ENCODE measurements at places on chromosomes 1 and 21. TPM values are rescaled to one million over a fixed set of nuclear protein-coding genes. Genes with fewer than 3 reads are reported as not detected.

Gene HDAC1
- 28.6 TPM for total RNA-seq

Gene DMRTA2
- total RNA-seq, result not detected

Gene MUL1
- 23.7 TPM for total RNA-seq

Gene ADAMTS4
- 16.8 TPM for total RNA-seq

Gene C1orf185
- not detected for total RNA-seq

Gene KIF17
- 12.4 TPM for total RNA-seq

Gene RGS8
- not detected for total RNA-seq

Gene CYP4X1
- 46.5 TPM for total RNA-seq

Gene SYTL1
- total RNA-seq, result 0.94 TPM

Gene CHD5
- total RNA-seq, result 0.19 TPM

Gene OLFM3
- total RNA-seq, result not detected

Gene CATSPERE
- 5.3 TPM for total RNA-seq

Gene OR14K1
- total RNA-seq, result not detected

Gene PYHIN1
- 7.0 TPM for total RNA-seq

Gene CADM3
- total RNA-seq, result 2.8 TPM

Gene EDN2
- total RNA-seq, result not detected

Gene TIMM17A
- total RNA-seq, result 24.6 TPM

Gene DSCAM
- not detected for total RNA-seq

Gene EPS8L3
- total RNA-seq, result not detected

Gene LRRC38
- not detected for total RNA-seq

Gene GJB5
- not detected for total RNA-seq

Gene CNN3
- 172 TPM for total RNA-seq

Gene C4BPA
- not detected for total RNA-seq

Gene DIO1
- total RNA-seq, result not detected

Gene WDR64
- not detected for total RNA-seq

Gene TP53BP2
- total RNA-seq, result 31.8 TPM

Gene IPO9
- 14.6 TPM for total RNA-seq

Gene C1QA
- 794 TPM for total RNA-seq

Gene RNU1-3
- total RNA-seq, result under 0.01 TPM

Gene ADAM30
- not detected for total RNA-seq

Gene GBP1
- 12.9 TPM for total RNA-seq

Gene FAM163A
- not detected for total RNA-seq

Gene CACHD1
- total RNA-seq, result 36.1 TPM

Gene TDRKH
- total RNA-seq, result 5.9 TPM

Gene TARBP1
- 17.3 TPM for total RNA-seq

Gene CELA3A
- total RNA-seq, result not detected

Gene HTR1D
- not detected for total RNA-seq

Gene MGST3
- total RNA-seq, result 319 TPM

Gene C1orf141
- 0.34 TPM for total RNA-seq

Gene CACNA1S
- total RNA-seq, result not detected

Gene ADGRB2
- 4.5 TPM for total RNA-seq

Gene EFHD2
- 35.5 TPM for total RNA-seq

Gene RGS18
- 13.9 TPM for total RNA-seq

Gene FCGR2B
- 141 TPM for total RNA-seq

Gene DENND2C
- 2.4 TPM for total RNA-seq

Gene AMY1A
- not detected for total RNA-seq

Data from subcutaneous adipose tissue (tissue), 4 donors.